ENCODE measurements at places on chromosomes 12 and 14.

GRCh38 chr12:3797531-3798048 is 44.7 kb upstream of the CRACR2A start:
- DNase-seq = no peak

DNA sequence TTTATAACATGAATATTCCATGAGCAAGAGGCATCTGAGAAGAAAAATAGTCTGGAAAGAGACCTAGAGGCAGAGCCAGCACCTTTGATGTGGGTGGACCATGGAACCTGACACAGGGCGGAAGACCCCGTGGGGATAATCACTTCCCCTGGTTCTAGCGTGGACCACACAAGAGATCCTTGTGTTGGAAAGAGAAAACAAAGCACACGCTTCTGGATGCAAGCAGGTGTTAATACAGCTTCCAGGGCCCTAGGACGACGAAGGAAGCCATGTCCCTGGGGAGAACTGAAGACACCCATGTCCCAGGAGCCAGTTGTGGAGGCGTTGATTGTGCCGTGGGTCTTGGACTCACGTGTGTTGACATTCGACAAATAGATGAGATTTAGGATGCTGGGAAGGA is 102.9 kb downstream of the ADGRD1 start:
- no peak for DNase-seq

- DNase-seq = no peak
Measured at GRCh38 chr12:59260202-59260601, 335.6 kb upstream of the SLC16A7 start.

DNA sequence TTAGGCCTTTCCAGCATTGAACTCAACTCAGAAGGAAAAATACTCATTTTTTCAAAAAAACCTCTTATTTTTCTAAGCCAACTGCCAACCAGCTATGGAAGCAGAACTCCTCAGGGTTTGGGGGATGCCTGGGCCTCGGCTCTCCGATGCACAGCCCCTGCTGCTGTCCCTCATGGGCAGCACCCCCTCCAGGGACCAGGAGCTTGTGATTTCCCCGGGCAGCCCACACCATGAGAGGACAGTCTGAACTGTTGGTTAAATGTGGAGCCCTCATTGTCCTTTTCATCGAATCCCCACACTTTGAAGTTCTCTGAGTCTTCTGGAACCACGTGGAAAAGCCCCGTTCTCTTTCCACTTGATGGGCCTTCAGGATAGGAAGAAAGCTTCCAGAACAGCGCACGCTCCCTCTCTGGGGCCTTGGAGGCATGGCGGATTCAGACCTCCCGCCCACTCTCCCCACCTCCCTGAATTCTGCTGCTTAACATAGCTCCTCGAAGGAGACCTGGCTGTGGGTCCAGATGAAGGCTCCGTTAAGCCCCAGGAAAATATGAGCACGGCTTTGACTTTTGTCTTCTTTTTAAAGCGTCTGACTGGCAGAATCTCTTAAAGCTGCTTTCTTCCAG is 156.6 kb downstream of the CALM1 start:
- DNase-seq = no peak

- no peak for DNase-seq
Measured at GRCh38 chr12:40253936-40254335, 29.1 kb downstream of the LRRK2 start.

Measured in GM12864 (cell line).